ENCODE measurements at places on chromosomes 2 and 18. TPM values are rescaled to one million over a fixed set of nuclear protein-coding genes. Genes with fewer than 3 reads are reported as not detected.

The ACMSD gene
- 47.0 TPM for total RNA-seq

The THADA gene
- 35.9 TPM for total RNA-seq

The RFX8 gene
- total RNA-seq, result 0.29 TPM

The DCDC2C gene
- 0.14 TPM for total RNA-seq

The RNU2-63P gene
- total RNA-seq, result not detected

The KIAA2012 gene
- not detected for total RNA-seq

The FOXD4L1 gene
- 0.17 TPM for total RNA-seq

The DSG4 gene
- total RNA-seq, result not detected

The SLC9A4 gene
- total RNA-seq, result 19.9 TPM

The MAT2A gene
- total RNA-seq, result 262 TPM

The IL1A gene
- 0.66 TPM for total RNA-seq

The ANKRD62 gene
- not detected for total RNA-seq

The CD8B2 gene
- 0.09 TPM for total RNA-seq

The PHLPP1 gene
- 33.2 TPM for total RNA-seq

The SLC11A1 gene
- total RNA-seq, result 15.1 TPM

The HADHB gene
- total RNA-seq, result 135 TPM

The CHST9 gene
- total RNA-seq, result 19.5 TPM

The SPP2 gene
- total RNA-seq, result not detected

The ATG4B gene
- 130 TPM for total RNA-seq

The NMUR1 gene
- total RNA-seq, result 1.1 TPM

The EPB41L5 gene
- total RNA-seq, result 27.4 TPM

The MAP3K20 gene
- total RNA-seq, result 90.0 TPM

The RAPGEF4 gene
- total RNA-seq, result 6.4 TPM

The GPBAR1 gene
- 49.3 TPM for total RNA-seq

The KCNS3 gene
- 6.5 TPM for total RNA-seq

All from mucosa of gallbladder (tissue), 1 donor.